Fibroblast of skin of right quadriceps (primary cell): ENCODE measurements at places on chromosomes 2 and 18.
A peak's percentile ranks its signal among the peaks of the same experiment; 100 is the strongest.

DNA sequence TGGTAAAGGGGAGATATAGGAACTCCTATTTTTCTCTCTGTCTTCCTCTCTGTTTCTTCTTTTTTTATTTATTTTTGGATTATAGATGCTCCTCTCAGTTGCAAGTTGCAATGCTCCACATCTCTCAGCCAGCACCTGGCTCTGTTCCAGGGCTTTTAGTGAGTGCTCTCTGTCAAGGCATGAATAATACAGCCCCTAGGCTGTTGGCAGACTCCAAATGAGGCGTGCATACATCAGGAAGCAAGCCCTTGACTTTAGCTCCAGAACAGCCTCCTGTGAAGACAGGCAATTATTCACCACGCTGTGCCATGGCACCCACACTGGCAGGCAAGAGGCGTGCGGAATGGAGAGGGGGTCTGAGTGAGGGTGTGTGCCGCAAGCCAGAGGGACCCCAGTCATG lies 228.1 kb upstream of the PXDN start:
- DNase-seq: peak; percentile 69

GRCh38 chr2:126909781-126910180 lies 11.1 kb downstream of the TEX51 start:
- DNase-seq: no peak

GRCh38 chr18:12233378-12233777 lies 20.8 kb upstream of the CIDEA start:
- DNase-seq: peak; percentile 45

GRCh38 chr2:233209533-233210171 lies 41.8 kb upstream of the ATG16L1 start:
- peak; percentile 64 for DNase-seq
